Stimulated activated effector memory CD8-positive, alpha-beta T cell treated with anti-CD3 and anti-CD28 coated beads, Interleukin-12 subunit alpha, Interleukin-12 subunit beta, amount 100 ng/mL, for 72 hours (primary cell): ENCODE measurements at places on chromosomes 1 and 21.

- DNase-seq = no peak
Measured at GRCh38 chr1:178619042-178619927, 105.8 kb upstream of the RALGPS2 start.

- DNase-seq = no peak
Measured at GRCh38 chr1:204483791-204484190, 10.8 kb downstream of the PIK3C2B start.

- DNase-seq = no peak
Measured at GRCh38 chr1:186499571-186499970, 38.7 kb upstream of the PDC start.

DNA sequence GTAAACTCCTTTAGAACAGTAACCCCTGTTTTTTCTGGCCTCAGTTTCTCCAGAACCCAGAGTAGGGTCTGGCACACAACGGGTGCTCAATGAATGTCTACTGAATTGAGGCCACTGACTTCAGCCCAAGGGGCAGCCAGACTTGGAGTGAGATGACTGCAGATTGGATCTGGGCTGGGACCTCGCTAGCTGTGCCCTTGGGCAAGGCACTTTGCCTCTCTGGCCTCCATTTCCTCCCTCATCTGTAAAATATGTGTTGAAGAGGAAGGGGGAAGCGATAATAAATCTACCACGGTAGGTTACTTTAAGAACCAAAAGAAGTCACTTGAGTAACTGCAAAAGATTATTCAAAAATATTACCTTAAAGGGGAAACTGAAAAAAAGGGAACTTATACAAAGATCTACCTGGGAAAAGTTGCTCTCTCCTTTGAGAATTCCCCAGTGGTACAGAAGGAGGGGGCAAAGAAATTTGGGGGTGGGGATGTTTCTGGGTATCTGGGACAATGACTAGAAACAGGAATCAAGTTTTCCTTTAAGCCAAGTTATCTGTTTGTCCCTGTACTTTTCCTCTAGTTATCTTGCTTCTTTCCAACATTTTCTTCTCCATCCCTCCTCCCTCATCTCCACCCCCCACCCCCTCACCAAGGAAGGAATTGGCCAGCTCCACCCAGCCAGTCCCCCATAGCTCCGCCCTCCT is 394 bp upstream of the GRHL3 start:
- no peak for DNase-seq

GRCh38 chr1:169260478-169261151 is 107.0 kb downstream of the NME7 start:
- DNase-seq = no peak

DNA sequence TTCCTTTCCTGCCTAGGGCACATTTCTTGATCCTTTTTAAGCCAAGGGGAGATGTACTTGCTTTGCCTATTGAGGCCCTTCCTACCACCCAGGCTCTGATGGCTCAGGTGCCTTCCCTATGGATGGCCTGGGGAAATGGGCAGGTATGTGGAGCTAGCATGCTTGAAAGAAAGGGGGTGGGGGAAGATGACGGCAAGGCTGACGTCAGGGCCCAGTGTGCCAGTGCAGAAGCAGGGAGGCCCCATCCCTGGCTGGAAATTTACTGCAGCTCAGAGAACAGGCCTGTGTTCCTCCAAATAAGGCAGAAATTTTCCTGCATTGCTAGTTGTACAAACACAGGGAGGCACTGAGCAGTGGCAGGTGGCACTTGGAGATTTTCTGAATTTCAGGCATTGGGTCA is 453.2 kb upstream of the VAMP3 start:
- DNase-seq = no peak

DNA sequence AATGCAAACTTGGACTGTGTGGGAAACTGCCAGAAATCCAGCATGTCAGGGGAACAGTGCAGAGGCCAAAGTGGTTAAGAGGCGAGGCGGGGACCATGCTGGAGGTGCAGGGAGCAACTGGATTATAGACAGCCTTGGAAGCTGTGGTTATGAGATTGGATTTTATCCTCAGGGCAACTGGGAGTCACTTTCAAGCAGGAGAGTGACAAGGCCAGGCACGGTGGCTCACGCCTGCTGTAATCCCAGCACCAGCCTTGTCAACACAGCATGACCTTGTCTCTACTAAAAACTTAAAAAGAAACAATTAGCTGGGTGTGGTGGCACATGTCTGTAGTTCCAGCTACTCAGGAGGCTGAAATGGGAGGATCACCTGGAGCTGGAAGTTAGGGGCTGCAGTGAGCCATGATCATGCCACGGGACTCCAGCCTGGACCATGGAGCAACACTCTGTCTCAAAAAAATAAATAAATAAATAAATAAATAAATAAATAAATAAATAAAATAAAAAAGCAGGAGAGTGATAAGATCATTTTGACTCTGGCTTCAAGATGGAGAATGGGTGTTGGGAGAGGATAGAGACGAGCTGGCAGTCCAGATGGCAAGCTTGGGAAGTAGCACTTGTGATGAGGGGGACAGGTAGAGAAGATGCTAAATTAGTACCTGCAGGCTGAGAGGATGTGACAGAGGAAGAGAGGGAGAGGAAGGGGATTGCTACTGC is 3.5 kb downstream of the HAPLN2 start:
- no peak for DNase-seq

DNA sequence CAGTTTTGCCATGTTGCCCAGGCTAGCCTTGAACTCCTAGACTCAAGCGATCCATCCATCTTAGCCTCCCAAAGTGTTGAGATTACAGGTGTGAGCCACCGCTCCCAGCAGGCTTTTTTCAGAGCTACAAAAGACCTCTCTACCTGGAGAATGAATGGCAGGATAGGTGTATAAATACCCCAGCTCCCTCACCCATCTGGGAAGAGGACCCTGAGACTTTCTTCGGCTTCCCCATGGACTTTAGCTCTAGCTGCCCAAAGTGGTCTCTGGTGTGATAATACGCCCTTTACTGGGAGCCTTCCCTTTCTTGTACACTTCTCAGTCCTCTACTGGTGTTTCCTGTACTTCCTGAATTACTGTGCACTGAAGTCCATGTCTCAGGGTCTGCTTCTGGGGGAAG is 60.6 kb downstream of the PTP4A2 start:
- DNase-seq = no peak

DNA sequence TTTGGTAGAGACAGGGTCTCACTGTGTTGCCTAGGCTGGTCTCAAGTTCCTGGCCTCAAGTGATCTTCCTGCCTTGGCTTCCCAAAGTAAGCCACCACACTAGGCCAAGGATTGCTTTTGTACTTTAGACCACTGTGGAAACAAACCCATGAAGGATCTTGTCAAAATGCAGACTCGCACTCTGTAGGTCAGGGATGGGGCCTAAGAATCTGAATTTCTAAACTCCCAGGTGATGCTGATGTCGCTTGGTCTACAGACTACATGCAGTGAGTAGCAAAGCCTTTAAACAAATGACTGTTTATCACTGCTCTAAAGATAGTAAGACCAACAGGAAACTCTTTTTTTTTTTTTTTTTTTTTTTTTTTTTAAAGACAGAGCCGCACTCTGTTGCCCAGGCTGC is 54.1 kb upstream of the MUTYH start:
- no peak for DNase-seq

GRCh38 chr1:181896824-181897223 is 164.7 kb downstream of the ZNF648 start:
- no peak for DNase-seq

- no peak for DNase-seq
Measured at GRCh38 chr1:244789731-244790130, 45.7 kb upstream of the COX20 start.

GRCh38 chr1:165645654-165646366 is 14.8 kb downstream of the MGST3 start:
- DNase-seq = no peak

- DNase-seq = no peak
Measured at GRCh38 chr1:53661496-53661895, 77.5 kb downstream of the GLIS1 start.

DNA sequence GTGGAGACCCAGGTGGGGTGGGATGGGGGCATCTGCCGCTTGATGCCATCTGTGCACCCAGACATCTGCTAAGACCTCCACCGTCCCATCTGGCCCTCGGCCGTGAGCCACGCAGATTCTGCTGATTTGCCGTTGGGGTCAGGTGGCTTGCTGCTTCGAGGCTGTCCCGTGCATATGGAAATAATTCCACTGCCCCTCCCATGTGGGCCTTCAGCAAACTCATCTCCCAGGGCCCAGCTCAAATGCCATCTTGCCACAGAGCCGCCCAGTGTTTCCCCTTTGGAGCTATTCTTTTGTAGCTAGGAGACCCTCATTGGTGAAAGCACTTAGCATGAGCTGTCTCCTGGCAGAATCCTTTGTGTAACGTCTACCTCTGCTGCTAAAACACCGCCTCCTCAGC is 99.8 kb downstream of the KAZN start:
- no peak for DNase-seq

- peak; percentile 56 for DNase-seq
Measured at GRCh38 chr1:12480748-12481362, 137.2 kb downstream of the DHRS3 start.

GRCh38 chr21:38664841-38665240 is 140.9 kb upstream of the ETS2 start:
- DNase-seq = no peak

DNA sequence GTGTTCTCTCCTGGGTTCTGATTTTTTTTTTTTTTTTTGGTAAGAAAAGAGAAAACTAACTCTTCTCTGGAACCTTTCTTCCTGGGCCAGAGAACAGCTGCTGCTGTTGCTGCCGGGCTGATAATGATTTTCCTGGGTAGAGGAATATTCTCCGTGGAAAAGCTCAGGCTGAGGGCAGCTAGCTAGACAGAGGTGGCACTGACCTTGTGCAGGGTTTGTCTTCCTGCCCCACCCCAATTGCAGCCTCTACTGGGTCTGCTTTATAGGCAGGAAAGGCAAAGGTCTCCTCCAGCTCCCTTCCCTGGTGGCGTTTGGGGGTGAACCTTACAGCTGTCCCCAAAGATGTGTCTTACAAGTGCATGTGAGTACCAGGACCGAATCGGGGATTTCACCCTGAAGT is 79.3 kb downstream of the SPSB1 start:
- no peak for DNase-seq

GRCh38 chr1:11691302-11691914 is at the start of gene DRAXIN:
Gene DRAXIN (plus strand): TSS chr1:11691710. CDS start chr1:11706259, 14,549 bp downstream.
- DNase-seq = no peak

GRCh38 chr1:88892357-88892877 is 1.1 kb upstream of the GTF2B start:
- no peak for DNase-seq

DNA sequence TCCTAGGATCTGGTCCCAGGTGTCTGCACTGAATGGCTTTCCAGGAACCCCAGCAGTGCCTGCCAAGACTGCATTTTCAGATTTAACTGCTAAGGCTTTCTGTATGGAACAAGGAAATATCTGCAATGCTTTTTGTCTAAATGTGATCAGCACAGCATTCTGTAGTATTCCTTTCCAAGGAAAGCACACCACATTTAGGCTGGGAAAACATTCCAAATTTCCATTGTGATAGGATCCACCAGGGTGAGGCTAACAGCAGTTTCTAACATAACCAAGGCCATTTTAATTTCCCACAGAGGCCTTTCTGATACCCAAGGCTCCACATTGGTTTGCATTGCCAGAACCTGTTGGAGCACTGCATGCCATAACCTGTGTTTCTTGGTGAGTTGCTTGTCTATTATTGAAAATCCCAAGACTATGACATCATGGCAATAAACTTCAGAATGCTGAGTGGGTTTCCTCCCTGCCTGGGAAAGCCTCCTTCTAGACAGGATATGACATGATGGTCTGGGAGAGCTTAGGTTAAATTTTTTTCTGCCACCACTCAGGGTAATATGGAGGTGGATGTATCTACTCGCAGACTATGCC is 23.3 kb upstream of the PTGFRN start:
- no peak for DNase-seq

DNA sequence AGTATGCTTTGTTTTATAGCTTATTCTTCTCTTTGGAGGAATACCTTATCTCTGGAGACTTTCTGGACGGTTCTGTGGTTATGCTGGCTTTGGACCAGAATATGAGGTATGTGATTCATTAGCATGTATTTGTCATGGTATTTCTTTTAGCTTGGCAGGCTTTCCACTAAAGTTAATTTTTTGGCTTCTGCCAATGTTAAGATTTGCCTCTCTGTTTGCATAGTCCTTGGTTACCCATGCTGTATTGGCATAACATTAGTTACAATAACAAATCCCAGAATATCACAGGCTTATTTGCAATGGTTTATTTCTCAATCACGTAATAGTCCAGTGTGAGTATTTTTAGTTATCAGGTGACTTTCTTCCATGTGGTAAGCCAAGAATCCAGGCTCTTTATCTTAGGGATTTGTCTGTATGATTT is 9.7 kb downstream of the ZMPSTE24 start:
- DNase-seq = no peak

DNA sequence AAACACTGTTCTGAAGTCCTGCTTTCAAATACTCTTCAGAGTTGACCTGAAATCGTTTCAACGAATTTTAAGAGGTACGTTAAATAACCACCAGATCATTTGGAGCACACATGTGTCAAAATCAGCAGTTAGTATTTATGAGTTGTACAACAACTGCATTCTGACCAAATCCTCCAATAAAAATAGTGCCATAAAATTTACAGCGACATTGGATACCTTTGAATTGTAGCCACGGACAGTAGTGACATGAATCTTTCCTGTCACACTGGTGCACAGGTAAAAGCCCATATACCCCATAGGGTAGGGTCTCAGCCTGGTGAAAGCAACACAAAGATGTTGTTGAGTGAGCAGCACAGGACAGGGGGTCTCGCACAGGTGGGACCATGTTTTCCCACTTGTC is 121.5 kb downstream of the CLIC6 start:
- peak; percentile 40 for DNase-seq

- no peak for DNase-seq
Measured at GRCh38 chr1:100219883-100220282, 29.8 kb downstream of the DBT start.

DNA sequence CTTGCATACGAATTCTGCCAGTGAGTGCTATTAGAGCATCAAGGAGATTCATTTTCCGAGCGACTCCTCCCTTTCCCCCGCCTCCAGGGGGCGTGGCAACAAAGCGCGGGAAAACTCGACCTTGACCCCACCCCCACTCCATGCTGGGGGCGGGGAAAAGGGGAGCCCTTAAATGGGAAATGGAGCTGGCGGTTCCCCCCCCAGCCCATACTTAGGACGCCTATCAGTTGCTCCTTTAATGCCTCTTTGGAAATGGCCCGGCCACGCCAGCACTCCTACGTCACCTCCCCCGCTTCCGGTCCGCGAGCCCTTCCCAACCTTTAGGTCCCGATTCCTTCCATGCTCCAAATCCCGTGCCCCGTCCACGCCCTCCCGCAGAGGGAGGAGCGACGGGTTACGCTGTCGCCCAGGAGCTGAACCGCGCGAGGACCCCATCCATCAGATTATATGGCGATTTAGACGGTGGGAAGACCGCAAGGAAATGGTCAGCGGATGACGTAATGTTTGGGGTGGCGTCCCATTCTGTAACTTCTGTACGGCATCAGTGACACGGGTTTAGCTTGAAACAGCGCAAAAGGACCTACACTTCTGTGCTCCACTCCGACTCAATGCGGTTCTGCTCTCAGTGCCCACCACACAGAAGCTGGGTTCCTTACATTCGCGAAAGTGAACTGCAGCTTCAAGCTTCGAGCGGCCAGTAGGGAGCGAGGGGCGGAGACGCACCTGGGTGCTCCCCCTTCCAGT is 702 bp upstream of the ZNF687 start:
- peak; percentile 96 for DNase-seq

GRCh38 chr1:47436979-47437446 is 831 bp upstream of the FOXD2 start:
- DNase-seq = no peak

- no peak for DNase-seq
Measured at GRCh38 chr1:167661527-167662426, 31.7 kb downstream of the RCSD1 start.

- DNase-seq = no peak
Measured at GRCh38 chr1:30378991-30379581, 344.3 kb downstream of the MATN1 start.

- no peak for DNase-seq
Measured at GRCh38 chr1:200048244-200048643, 20.7 kb downstream of the NR5A2 start.
